ENCODE measurements at places on chromosomes 16 and 17. TPM values are rescaled to one million over a fixed set of nuclear protein-coding genes. Genes with fewer than 3 reads are reported as not detected.

DNA sequence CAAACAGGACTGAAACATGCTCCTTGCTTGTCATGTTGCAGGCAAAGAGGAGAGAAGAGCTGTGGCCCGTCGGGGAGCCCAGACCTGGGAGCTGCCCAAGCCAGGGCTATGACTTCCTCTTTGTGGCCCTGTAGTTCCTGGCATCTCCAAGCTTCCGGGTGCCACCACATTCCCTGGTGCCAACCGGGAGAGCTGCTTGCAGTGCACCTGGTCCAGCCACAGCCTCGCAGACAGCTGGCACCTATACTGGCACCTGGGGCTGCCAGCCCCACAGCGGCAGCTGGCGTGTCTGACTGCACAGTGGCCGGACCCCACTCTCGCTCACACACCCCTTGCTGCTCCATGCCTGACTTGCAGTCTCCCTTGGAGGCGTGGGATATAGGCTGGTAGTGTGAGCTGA, 37.1 kb upstream of the FOXJ1 start:
- no peak for DNase-seq

GRCh38 chr16:4762205-4762604, 4.8 kb downstream of the ZNF500 start:
- DNase-seq: no peak

Gene TCAP
- polyA plus RNA-seq: 345 TPM

GRCh38 chr16:8931859-8932258, 31.8 kb downstream of the USP7 start:
- peak; percentile 67 for DNase-seq

GRCh38 chr16:2753733-2754020, 1.2 kb downstream of the SRRM2 start:
- DNase-seq: no peak

Gene FNDC8
- polyA plus RNA-seq: not detected

DNA sequence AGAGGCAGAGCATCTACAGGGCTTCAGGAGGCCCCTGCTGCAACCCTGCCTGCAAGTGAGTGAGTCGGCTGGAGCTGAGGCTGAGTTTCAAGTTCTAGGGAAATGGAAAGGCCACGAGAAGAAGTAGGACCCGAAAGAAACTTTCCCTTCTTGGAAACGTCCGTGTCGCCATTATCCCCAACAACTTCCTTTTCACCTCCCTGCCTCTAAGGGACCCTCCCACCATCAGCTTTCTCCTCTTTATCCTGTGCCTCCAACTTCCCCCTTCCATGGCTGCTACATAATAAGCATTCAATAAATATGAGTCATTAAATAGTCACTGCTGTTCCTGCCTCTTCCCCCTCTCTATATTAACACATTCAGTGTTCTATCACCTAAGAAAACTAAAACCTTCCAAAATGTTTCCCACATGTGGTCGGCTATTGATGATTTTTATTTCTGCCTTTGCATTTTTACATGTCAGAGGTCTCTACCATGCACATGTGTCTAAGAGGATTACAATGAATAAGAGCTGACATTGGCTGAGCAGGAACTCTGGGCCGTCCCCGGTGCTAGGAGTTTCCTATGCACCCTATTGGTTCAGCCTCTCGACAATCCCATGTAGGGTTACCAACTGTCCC, 115.9 kb upstream of the TNRC6C start:
- no peak for DNase-seq

DNA sequence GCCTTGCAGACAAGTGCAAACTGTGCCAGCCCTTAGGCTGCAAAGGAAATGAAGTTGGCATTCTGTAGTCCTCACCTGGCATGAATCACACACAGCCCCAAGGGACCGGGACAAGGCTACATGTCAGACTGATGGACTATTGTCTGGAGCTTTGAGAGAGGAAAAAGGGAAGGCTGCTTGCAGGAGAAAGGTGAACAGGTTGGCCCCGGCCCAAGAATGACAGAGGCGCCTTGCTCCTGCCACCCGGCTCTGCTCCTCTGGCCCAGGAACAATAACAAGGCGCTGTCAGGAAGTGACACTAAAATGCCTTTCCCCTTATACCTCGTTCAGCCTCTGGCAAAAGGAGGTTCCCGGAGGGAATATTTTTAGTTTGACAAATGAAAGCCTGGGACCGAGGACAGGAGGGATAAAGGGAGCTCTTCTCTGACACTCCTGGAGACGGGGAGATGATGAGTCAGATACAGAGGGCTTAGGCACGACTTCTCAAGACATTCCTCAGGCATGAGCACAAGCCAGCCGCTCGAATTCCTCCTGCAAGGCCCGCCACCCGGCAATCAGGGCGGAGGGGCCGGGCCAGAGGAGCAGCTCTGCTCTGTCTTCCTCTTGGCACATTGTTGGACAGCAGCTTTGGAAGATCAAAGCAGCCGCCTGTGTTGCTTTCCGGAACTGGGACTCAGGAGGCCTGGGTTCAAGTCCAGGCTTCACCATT, 105.8 kb downstream of the NOG start:
- DNase-seq: peak; percentile 13

DNA sequence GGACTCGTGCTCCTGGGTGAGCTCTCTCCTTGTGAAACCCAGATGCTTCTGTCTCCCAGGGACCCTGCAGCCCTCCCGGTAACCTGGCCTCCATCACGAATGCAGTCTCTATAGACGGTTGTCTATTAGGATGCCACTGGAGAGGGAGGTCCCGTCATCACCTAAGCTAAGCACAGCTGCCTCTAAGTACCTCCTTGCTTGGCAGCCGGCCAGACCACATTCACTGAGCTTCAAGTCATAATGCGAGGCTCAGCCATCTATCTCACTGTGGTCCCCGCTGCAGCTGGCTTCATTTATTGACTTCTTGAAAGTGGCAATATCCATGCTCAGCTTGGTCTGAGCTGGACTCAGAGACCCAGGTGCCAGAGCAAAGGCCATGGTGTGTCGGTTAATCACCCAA, 74.5 kb upstream of the HSBP1 start:
- DNase-seq: no peak

- DNase-seq: no peak
Observed at GRCh38 chr16:31006086-31006385, 4.4 kb downstream of the STX1B start.

Gene KRT33A
- polyA plus RNA-seq: not detected

Gene ZP2
- polyA plus RNA-seq: 0.18 TPM

GRCh38 chr17:34663714-34664113, 84.3 kb downstream of the TMEM132E start:
- DNase-seq: no peak

Gene CYBA
- 52.9 TPM for polyA plus RNA-seq

DNA sequence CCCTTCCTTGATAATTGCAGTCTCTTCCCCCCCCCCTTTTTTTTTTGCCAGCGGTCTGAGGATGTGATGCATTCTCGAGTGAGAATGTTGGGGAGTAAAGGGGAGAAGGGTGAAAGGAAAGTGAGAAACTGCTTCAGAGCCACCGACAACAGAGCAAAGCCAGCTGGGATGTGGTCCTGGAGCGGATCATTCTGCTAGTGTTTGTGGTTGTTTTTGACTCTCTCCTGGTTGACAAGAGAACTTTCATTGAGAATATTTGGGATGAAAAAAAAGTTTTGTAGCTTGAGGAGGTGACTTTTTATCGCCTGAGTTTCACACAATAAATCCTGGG, 1.3 kb downstream of the NF1 start:
- no peak for DNase-seq

DNA sequence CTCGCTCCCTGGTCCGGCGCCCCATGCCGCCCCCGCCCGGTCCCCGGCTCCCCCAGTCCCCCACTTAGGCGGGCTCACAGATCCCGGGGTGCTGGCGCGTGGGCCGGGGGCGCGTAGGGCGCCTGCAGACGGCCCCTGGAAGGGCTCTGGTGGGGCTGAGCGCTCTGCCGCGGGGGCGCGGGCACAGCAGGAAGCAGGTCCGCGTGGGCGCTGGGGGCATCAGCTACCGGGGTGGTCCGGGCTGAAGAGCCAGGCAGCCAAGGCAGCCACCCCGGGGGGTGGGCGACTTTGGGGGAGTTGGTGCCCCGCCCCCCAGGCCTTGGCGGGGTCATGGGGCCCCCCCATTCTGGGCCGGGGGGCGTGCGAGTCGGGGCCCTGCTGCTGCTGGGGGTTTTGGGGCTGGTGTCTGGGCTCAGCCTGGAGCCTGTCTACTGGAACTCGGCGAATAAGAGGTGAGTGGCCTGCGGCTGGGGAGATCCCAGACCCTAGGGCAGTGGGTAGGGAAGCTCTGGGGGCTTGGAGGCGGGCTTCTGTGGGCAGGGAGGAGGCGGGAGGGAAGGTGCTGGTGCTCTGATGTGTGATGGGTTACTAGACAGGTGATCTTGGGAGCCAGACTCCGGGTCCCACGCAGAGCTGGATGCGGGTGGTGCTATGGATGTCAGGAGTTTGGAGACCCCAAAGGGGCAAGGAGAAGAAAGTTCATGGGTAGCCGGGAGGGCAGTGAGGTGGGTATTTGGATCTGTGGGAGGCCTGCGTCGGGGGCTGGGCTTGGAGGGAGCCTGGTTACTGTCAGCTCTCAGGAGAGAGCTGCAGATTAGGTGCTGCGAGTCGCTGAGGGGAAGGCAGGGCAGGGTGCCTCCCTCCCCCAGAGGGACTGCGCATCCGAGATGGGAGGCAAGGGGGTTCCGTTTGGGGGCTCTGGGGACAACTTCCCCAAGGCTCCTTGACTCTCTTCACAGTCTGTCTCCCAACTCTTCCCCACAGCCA, 560 bp downstream of the EFNB3 start:
- no peak for DNase-seq

GRCh38 chr17:7561589-7562207, at the start of gene SENP3:
TSS of gene SENP3 (plus strand) at chr17:7561919. CDS start at chr17:7563077, 1,158 bp downstream.
- peak; percentile 94 for DNase-seq

Gene NOL11
- polyA plus RNA-seq: 57.7 TPM

DNA sequence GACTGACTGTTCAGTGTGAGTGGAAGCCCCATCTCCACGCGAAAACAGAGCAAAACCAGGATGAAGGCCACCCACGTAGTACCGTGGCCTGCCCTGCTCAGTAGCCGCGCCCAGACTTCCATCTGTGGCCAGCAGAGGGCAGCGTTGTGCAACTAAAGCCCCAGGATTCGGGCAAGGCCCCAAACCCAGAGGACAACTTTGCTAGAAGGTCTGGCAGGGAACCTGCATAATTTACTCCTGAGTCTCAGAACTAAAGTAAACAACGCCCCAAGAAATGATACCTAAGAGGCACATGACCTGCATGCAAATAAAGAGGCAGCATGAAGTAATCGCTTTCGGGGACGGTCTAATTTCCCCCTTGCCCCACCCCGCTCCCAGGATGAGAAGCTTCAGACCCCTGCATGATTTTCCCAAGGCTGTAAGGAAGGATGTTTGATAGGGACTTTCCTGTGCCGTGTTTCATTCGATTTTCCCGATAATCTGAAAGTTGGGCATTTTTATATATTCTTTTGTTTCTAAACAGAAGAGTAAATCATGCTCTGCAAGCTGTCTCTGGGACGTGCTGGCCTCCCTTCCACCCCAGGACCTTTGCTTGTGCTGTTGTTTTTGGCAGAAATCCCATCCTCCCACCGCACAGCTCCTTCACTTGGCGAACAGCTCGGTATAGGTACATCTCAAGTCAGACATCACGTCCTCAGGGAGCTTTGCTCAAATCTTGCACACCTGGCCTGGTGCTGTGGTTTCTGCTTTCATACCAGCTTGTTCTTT, 18.6 kb downstream of the HSBP1 start:
- DNase-seq: peak; percentile 81

Gene KCNG4
- 0.06 TPM for polyA plus RNA-seq

Gene PRR35
- polyA plus RNA-seq: 0.14 TPM

- DNase-seq: peak; percentile 85
Observed at GRCh38 chr17:7929158-7930023, at the start of gene KCNAB3. TSS of gene KCNAB3 (minus strand) at chr17:7929856. CDS start at chr17:7929435, 421 bp downstream.

DNA sequence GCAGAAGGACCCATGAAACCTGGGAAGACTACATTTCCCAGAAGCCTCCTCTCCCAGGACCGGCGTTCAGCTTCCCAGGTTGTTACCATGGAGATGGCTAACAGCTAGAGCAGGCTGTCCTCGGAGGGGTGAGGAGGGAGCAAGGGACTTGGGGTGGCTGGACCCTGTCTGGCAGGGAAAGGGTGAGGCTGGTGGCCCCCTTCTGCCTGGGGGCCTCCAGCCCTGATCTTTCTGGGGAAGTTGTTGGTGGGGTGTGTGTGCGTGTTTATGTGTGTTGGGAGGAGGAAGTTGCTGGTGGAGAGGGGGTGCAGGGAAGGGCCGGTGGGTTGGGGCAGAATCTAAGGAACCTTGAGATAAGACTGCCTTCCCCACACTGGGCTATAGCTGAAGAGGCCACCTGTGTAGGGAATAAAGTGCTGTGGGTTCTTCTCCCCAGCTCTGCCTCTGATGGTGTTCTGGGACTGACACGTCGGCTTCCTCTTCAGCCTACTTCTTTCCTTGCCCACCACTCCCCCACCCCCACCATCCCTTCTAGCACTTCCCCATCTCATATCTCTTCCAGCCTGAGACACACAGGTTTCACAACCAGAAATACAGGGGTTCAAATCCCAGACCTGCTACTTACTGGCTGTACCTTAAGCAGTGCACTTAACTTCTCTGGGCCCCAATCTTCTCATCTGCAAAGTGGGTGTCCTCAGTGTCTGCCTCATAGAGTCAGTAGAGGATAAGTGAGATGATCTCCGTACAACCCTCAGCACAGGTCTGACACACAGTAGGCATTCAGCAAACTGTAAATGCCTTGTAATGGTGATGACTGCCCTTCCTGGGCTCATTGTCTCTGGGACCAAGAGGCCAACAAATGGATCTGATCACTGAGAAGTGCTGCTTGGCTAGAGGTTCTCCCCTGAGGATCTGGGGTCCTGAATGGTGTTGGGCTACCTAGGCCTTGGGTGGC, at the start of gene DRC7:
Gene DRC7, plus strand, starts transcription at position 82 of the 955 bp plus-strand sequence. CDS start 3,144 bp downstream, outside the sequence.
- peak; percentile 35 for DNase-seq

GRCh38 chr16:74605746-74606520, 981 bp downstream of the GLG1 start:
- peak; percentile 25 for DNase-seq

Gene SLFN14
- 0.19 TPM for polyA plus RNA-seq

DNA sequence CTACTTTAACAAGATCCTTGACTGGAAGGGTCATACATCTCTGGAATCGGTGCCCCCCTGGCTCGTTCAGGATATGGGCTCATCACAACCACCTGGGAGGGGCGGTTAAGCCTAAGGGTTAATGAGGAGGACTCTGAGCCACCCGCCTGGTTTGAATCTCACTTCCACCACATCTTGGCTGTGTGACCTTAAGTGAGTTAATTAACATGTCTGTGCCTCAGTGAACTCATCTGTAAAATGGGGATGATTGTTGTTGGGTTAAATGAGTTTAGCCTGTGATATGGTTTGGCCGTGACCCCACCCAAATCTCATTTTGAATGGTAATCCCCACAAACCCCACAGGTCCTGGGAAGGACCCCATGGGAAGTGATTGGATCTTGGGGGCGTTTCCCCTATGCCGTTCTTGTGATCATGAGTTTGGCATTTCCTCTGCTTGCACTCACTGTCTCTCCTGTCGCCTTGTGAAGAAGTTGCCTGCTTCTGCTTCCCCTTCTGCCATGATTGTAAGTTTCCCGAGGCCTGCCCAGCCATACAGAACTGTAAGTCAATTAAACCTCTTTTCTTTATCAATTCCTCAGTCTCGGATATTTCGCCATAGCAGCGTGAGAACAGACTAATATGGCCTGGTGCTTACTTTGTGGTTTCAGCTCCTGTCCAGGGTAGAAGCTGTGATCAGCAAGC, 214.0 kb upstream of the CIBAR2 start:
- DNase-seq: no peak

Gene SLC47A1
- polyA plus RNA-seq: 1.3 TPM
